Activated CD4-positive, alpha-beta T cell treated with anti-CD3 and anti-CD28 coated beads, Interleukin-2, amount 10 ng/mL, durations not matched to agents 24 days and 14 days (primary cell): ENCODE measurements at places on chromosomes 1 and 21. TPM values are rescaled to one million over a fixed set of nuclear protein-coding genes. Genes with fewer than 3 reads are reported as not detected.

GRCh38 chr1:147641695-147642592 is 28.4 kb downstream of the ACP6 start:
- H3K27me3 ChIP-seq: no peaks in the 10 kb centered on the region
- H3K4me1 ChIP-seq: peaks cover 48% of the 10 kb centered on the region
- DNase-seq: peak; percentile 88
- H3K36me3 ChIP-seq: peaks cover 22% of the 10 kb centered on the region
- no peak overlapping the region for H3K4me3 ChIP-seq
- no peak overlapping the region for H3K27ac ChIP-seq

- no peaks in the 10 kb centered on the region for H3K27me3 ChIP-seq
- H3K4me3 ChIP-seq: no peak overlapping the region
- no peak overlapping the region for H3K27ac ChIP-seq
- no peak for DNase-seq
- H3K4me1 ChIP-seq: no peaks in the 10 kb centered on the region
- H3K36me3 ChIP-seq: no peaks in the 10 kb centered on the region
Observed at GRCh38 chr1:5191470-5191869, 537.1 kb downstream of the AJAP1 start.

DNA sequence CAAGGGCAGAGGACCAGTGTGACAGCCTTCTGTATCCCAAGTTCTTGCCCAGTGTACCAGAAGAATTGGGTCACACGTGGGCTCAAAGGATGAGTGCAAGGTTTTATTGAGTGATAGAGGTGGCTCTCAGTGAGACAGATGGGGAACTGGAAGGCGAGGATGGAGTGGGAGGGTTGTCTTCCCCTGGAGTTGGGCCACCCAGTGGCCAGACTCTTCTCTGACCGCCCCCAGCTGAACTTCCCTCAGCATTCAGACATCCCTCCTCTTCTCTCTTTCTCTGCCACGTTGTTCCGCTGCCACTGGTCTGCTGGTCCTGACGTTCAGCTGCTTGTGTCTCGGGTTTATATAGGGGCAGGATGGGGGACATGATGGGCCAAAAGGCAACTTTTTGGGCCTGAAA is 150.1 kb upstream of the IVNS1ABP start:
- peaks cover 3% of the 10 kb centered on the region for H3K4me1 ChIP-seq
- H3K27ac ChIP-seq: no peak overlapping the region
- DNase-seq: no peak
- no peak overlapping the region for H3K4me3 ChIP-seq
- no peaks in the 10 kb centered on the region for H3K27me3 ChIP-seq

LMX1A gene
- not detected in 2 replicates for total RNA-seq

STUM gene
- total RNA-seq: not detected in 2 replicates

RXRG gene
- total RNA-seq: not detected in 2 replicates

DNA sequence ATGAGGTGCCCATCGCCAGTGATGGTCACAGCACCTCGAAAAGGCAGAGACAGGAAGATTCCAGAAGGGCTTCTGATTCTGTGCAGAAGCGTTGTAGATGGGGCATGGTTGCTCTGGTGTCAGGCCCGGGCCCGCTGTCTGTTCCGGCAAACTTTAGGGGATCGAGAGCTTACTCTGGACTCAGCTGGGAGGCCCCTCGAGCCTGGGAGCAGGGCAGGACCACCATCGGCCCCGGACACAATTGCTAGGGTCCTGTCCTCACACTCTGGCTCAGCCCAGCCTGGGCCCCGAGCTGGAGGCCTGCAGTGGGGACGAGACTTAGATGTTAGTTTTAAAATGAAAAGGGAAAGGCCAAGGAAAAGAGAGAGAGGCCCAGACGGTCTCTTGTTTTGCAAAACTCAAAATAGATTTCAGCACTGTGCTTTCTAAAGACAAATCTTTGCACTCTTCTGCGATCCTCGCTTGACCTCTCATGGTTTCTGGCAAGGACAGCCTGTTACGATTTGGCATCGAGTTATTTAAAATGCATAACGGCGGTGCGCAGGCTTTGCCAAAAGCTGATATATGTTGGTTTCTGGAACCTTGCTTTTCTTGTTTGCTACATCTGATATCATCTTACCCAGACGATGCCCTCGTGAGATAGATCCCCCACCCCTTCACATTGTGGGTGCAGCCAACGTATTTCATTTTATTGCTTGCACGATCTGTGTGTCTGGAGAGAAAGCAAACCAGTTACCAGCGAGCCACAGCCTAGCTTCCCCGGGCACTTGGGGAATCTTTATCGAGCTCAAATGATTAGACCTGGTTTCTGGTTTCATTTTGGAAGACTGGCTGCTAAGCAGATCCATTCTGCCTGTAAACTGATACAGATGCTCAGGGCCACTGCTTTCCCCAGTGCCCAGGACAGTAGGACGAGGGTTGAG is 58.0 kb downstream of the PRDM16 start:
- no peaks in the 10 kb centered on the region for H3K4me1 ChIP-seq
- no peaks in the 10 kb centered on the region for H3K27me3 ChIP-seq

DNA sequence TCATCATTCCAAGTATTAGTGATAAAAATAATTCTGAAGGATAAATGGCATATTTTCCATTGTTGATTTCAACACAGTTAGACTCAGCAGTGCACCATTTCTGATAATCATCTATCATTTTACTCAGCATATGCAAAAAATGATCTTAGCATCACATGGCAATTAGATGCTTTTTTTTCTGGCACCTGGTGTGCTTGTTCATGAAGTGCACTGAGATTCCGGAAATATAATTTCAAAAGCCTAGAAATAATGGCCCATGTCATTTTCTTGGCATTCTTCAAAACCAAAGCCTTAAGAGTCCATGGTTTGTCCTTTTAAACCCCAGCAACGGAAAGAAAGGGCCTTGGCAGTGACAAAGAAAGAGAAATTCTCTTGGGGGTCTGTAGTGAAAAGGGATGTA is 278.8 kb downstream of the KIF26B start:
- no peaks in the 10 kb centered on the region for H3K36me3 ChIP-seq

PGLYRP3 gene
- not detected in 2 replicates for total RNA-seq
